Thymus (tissue), 14 donors: ENCODE measurements at places on chromosomes 4 and X.

GRCh38 chr4:35975617-35976355 is 268.5 kb downstream of the ARAP2 start:
- no peak for DNase-seq

- DNase-seq: no peak
These were observed 192.7 kb downstream of the SPRY1 start for GRCh38 chr4:123589301-123589700.

- DNase-seq: no peak
These were observed 47.6 kb upstream of the NEUROG2 start for GRCh38 chr4:112563431-112564200.

- DNase-seq: no peak
These were observed 76.3 kb downstream of the ATP10D start for GRCh38 chr4:47561331-47561730.

DNA sequence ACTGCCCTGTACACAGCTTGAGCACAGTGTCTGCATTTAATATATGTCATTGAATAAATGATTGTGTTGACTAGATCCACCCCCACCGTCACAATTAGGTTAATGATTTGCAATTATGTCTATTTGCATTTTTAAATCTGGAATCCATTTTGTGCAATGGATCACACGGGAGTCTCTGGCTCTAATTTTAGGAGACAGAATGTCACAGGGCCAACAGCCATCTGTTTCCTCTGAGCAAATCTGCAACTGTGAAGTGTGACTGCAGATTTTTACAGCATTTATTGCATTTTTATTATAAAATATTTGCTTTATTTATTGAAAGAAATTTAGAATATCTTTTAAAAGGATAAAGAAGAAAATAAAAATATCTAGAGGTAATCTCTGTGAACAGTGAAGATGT is 316.8 kb downstream of the HS3ST1 start:
- DNase-seq: no peak

DNA sequence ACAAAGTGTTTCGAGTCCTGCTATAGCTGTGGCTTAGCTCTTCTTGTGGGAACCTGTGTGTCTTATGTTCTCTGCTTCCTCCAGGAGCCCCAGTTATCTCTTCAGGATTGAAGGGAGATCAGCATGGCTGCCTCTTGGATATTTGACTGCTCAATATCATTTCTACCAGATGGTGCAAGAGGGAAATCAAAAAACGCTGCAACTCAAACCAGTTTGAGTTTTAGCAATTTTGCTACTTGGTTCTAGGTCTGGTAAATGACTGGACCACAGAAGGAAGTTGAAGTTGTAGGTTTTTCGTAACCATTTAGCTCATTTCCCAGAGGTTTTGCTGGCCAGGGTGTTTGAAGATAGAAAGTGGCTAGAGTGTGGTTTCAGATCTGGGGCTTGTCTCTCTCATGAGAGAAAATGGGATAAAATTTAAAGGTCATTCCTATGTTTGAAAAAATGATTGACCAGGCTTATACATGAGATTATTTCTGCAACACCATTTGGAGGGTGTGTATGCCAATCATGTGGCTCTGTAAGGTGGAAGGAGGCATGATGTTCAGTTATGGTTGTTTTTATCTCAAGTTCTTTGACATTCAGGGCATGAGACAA is 210.4 kb downstream of the SPRY1 start:
- DNase-seq: peak; percentile 13

DNA sequence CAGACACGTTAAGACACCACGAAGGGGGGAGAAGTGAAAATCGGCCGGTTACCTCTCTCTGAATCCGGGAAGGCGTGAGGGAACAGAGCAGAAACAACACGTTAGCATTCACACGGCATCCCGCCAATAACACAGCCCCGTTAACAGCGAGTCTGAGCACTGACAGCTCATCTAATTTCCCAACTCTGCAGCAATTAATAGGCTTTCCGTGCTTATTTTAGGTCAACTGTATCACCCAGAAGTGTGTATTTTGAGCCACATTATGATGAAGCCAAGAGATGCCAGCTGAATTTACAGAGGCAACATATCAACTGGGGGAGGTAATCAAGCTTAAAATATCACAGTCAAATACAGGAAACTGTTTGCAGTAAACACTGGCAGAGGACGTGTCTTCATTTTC is 92.6 kb downstream of the NSUN7 start:
- no peak for DNase-seq

- DNase-seq: no peak
These were observed 32.4 kb upstream of the PDLIM3 start for GRCh38 chr4:185567381-185568376.

- DNase-seq: no peak
These were observed 33.7 kb upstream of the CCKAR start for GRCh38 chr4:26524011-26524410.

- DNase-seq: no peak
These were observed 98.2 kb downstream of the MAGEC1 start for GRCh38 chrX:142001934-142002333.

DNA sequence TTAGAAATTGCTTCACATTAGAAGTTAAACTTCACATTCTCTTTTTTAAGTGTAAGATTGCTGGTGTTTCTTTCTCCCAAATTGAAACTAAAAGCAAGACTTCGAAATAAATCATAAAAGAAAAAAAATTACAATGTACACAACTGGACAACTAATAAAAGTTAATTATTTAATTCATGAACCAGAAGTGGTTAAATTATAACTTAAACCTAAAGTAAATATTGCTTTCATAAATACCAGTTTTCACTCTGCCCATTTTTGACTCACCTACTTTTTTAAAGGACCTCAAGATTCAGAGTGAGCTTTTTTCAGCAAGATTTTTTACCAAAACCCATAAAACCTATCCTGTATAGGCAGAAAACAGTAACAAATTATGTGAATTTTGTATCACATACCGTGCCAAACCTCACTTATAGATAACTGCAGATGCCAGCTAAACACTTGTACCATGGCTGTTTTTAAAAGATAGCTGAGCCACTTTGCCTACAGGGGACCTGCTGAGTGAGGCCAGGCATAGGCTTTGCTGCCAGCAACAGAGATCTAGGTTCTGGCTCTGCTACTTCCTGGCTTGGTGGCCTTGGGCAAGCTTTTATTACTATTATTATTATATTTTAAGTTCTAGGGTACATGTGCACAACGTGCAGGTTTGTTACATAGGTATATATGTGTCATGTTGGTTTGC is 259.8 kb downstream of the NR3C2 start:
- DNase-seq: no peak
